ENCODE measurements at places on chromosomes 7 and 10.

GRCh38 chr7:55534262-55534915 lies 37.9 kb downstream of the VOPP1 start:
- DNase-seq, result peak; percentile 64

DNA sequence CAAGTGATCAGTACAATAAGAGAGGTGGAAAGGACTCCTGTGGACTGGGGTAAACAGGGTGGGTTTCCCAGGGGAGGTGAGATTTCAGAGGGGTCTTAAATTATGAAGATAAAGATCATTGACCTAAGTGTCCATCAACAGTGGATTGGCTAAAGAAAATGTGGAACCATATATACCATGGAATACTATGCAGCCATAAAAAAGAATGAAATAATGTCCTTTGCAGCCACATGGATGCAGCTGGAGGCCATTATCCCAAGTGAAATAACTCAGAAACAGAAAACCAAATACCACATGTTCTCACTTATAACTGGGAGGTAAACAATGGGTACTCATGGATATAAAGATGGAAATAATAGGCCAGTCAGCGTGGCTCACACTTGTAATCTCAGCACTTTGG lies 28.9 kb upstream of the CUX1 start:
- DNase-seq, result no peak

GRCh38 chr10:21174715-21175495 lies 277.8 kb upstream of the NEBL start:
- no peak for DNase-seq

- no peak for DNase-seq
These were observed 334.7 kb downstream of the LRMDA start for GRCh38 chr10:75766106-75766505.

- DNase-seq, result no peak
These were observed 303.9 kb downstream of the TNS3 start for GRCh38 chr7:47278043-47278442.

DNA sequence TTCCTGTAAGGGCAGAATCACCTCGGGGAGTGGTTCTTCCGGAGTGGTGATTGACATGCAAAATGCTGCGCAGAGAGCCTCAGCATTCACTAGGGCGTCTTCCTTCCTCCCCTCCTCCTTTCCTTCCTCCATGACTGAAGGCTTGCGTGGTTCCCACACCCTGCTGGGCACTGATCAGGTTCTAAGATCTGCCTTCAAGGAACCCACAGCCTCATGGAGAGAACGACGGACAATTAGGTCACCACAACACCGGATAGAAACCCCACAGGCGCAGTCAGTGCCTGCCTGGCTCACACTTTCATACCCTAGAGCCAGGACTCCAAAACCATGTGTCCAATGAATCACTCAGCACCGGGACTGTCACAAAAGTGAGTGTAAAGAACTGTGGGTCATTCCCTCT lies 131.3 kb downstream of the DPP6 start:
- no peak for DNase-seq

DNA sequence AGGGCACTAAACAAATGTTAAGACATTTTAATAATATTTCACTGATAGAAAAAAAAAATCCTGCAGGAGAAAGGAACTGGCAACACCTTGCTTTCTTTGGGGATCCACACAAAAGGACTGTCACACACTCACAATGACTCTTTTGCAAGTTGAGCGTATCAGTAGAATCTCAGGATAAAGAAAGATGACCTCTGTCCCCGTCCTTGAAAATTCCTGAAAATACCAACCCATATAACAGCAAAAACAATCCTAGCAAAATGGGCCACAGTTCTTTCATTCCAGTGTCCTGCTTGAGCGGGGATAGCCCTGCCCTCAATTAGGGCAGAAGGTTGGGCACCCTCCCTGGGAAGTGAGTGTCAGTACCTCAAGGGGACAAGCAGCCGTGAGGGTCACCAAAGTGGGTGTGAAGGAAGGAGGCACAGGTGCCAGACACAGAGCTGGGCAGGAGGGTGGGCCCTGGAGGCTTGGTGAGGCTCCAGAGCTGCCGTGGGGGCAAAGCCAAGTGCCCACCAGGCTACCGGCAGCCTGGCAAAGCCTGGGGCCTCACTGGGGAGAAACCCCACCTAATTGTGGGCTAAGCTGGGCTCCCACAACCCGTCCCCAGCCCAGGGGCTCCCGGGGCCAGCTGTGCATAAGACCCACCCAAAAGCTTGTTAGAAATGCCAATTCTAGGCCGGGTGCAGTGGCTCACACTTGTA lies 2.8 kb downstream of the WDR86 start:
- DNase-seq, result no peak

Data from GM12892 (cell line).